ENCODE measurements at places on chromosomes 1 and 21.

GRCh38 chr1:169309178-169310166 lies 58.1 kb downstream of the NME7 start:
- no peak for DNase-seq

GRCh38 chr1:115757326-115757725 lies 11.2 kb downstream of the CASQ2 start:
- DNase-seq: no peak

- DNase-seq: no peak
Measured at GRCh38 chr1:70738624-70739023, 309.0 kb downstream of the PTGER3 start.

DNA sequence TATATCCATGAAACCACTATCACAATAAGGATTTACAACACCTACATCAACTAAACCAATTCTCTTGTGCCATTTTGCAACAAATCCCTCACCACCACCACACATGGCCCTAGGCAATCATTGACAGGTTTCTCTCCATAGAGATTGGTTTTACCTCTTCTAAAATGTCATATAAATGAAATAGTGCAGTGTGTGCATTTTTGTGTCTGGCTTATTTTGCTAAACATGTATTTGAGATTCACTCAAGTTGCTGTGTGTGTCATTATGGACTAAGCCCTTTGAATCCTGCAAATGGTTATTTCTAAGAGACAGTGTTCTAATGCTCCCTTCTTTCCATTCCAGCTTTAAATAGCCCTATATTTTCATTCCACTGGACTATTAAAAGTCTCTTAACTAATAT lies 179.7 kb upstream of the LRRC7 start:
- DNase-seq: no peak

All from tibial nerve (tissue), 4 donors.